ENCODE measurements at places on chromosomes 7 and 10.
A peak's percentile ranks its signal among the peaks of the same experiment; 100 is the strongest.

GRCh38 chr10:68594405-68594804, 34.3 kb downstream of the TET1 start:
- no peak for DNase-seq

DNA sequence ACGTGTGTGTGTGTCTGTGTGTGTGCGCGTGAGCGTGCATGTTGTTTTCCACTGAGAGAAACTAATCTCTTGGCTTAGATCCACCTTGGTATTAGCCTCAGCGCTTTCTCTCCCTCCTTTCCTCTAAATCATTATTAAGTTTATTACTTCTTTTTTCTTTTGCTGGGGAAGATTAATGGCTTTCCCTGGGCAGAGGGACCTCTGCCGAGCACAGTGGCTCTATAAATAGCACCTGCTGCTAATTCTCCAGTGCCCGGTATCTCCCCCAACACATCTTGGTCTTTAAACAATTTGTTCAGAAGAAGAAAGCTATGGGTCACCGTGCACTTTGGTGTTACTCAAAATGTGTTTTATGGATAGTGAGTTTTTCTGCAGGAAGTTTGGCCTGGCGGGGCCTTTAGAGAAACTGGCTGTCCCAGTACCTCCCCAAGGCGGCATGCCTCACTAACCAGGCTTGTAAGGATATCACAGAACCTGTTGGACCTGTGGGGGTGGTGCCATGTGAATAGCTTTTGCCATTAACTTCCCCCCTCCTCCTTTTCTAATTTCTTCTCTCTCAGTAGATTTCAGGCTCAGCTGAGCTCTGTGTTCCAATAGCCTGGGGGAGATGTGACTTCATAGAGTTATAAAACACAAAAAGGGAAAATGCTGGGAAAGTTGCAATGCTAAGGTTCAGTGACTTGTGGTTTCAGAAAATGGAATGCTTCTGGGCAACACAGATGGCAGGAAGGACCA, 70.1 kb upstream of the RAB11FIP2 start:
- no peak for DNase-seq

- no peak for DNase-seq
Measured at GRCh38 chr7:65812281-65812680, 60.6 kb upstream of the VKORC1L1 start.

GRCh38 chr7:3154317-3154716, 110.7 kb upstream of the CARD11 start:
- DNase-seq = no peak

DNA sequence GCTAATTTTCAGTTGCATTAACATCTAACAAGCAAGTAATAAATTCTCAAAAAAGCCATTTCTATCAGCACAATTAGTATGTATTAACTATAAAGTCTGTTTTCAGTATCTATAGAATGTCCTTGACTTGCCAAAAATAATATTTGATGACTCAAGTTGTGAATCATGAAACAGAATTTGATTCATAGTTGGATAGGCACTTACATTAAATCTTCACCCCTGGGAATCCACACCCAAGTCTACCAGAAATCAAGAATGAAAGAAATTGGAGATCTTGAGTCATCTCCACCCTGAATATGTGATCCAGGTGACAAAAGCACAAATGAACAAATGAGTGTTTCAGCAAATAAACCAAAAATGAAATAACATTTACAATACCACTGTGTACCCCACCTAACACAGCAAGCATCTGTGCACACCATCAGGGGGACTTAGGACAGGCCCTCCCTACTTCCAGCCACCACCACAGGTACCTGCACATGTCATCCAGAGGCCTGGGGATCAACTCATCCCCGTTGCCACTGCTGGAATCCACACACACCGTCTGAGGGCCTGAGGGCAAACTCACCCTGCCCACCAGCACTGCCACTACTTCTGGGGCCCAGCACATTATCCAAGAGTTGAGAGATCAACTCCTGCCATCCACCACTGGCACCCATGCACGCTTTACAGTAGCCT, 160.1 kb downstream of the MTERF1 start:
- no peak for DNase-seq

- no peak for DNase-seq
Measured at GRCh38 chr10:97086530-97086929, 99.2 kb downstream of the SLIT1 start.

DNA sequence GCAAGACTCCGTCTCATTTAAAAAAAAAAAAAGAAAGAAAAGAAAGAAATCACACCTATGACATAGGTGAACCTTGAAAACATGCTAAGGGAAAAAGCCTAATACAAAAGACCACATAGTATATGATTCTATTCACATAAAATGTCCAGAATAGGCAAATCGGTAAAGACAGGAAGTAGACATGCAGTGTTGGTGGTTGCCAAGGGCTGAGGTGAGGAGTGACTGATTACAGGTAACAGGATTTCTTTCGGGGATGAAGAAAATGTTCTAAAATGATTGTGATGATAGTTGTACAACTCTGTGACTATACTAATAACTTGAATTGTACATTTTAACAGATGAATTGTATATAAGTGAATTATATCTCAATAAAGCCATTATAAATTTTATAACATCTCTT, 3.3 kb downstream of the XPNPEP1 start:
- no peak for DNase-seq

DNA sequence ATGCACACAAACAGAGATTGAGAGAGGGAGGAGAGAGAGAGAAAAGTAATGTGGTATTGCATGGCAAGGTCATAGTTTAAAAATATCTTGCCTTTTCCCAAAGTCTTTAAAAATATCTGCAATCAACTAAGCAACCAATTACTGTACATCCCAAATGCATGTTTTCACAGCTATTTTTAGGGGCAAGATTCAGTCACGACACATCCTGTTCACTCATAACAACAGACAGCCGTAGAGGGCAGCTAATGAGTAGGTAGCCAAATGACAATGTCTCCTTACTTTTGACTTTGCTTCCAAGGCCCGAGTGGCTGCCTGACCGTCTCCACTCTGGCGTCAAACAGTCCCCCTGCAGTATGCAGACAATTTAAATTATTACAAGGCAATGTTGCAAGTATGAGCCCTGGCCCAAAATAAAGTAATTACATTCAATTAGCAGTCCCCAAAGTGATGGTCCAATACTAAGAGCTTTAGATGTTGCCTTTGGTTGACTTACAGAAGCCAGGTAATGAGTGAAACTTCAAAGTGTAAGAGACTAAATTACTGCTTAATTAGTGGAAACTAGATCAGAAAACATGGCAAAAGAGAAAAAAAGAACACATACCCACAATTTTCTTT, 162.9 kb downstream of the MBL2 start:
- DNase-seq = no peak

DNA sequence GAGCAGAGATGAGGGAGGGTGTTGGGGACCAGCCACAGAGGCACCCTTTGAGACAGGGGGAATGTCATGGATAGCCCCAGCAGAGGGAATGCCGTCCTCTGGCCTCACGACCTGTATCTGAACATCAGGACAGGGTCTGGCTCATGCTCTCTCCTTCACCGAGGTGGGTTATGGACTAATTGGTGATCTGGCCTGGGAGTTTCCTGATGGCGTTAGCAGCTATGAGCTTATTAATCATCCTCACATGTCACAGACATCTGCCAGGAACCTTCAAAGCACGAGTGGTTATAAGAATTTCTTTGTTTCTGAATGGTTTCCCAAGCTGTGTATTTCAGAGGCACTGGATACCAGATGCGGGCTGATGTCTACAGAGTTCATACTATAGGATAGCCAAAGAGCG, 6.9 kb downstream of the CPA4 start:
- DNase-seq = no peak

GRCh38 chr7:100132697-100133151, 6.0 kb downstream of the MBLAC1 start:
- peak; percentile 65 for DNase-seq

- no peak for DNase-seq
Measured at GRCh38 chr7:35802102-35802466, 1.2 kb downstream of the SEPTIN7 start.

DNA sequence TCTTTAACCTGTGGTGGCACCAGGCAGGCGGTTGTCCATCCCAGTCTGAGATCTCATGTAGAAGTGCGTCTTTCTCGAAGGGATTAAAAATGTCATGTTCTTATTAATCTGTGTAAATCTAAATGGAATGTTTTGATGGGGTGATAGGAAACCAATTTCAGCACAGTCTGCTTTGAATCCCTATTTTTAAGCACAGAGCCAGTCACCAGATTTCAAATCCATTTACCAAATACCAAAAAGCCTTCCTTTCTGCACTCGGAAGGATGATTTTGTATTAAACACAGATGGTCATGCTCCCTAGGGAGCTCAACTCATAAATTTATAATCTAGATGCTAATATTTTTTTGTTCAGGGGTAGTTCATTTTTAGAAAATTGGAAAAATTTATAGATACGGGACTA, 160.6 kb upstream of the AOAH start:
- DNase-seq = no peak

DNA sequence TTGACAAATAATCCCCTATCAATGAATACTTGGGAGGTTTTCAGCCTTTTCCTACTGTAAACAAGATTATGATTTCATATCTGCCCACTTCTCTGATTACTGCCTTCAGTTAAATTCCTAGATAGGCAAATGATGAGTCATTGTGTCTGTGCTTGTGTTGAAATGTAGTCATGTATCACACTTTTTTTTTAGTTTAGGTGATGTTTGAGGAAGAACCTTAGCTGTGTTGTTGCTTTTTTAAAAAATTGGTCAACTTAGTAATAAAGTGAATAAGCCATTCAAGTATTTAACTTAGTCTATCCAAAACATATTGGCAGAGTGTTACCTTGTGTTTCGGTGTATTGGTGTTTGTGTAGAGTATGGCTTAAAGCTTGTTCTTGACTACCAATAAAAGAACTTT, 60.0 kb downstream of the WAC start:
- DNase-seq = no peak

- DNase-seq = no peak
Measured at GRCh38 chr7:75798770-75799169, 14.8 kb downstream of the CCL24 start.

- DNase-seq = no peak
Measured at GRCh38 chr7:123979876-123980275, 53.0 kb downstream of the TMEM229A start.

DNA sequence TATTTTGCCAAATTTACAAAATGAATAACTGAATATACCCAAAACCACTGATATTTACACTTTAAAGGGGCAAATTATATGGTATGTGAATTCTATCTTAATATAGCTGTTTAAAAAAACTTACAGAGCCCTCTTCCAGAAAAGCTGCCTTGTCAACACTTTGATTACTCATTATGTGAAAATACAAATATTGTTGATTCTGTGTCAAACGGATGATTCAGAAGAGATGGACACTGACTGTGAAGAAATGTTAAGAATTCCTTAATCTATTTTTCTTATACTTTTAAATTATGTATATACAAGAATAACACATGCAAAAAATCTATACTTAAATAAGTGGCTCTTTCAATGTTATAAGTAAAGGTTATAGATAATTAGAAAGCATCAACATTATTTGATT, 41.5 kb downstream of the SMURF1 start:
- no peak for DNase-seq

- DNase-seq = no peak
Measured at GRCh38 chr7:65989694-65990080, 7.7 kb upstream of the GUSB start.

GRCh38 chr7:22992874-22993840, 20.8 kb downstream of the HYCC1 start:
- DNase-seq = peak; percentile 12

- no peak for DNase-seq
Measured at GRCh38 chr7:44131173-44132029, 8.1 kb upstream of the POLD2 start.

GRCh38 chr7:72337390-72338167, 74.6 kb downstream of the CALN1 start:
- DNase-seq = no peak

DNA sequence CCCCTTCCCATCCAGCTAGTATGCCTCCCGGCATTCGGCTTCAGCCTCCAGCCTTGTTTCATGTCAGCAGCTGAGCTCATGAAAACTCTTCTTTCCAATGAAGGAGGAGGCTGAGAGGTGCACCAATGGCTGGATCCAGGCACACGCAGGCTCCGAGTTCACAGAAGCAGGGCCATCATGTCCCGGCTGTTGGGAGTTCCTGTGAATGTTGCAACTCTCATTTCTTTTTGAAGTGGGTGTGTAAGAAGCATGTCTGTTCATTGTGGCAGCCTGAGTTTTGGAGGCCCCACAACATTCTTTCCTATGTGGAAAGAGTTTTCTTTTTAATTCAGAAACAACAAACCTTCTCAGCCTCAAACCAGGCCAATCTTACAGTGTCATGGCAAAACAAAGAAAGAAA, 89.7 kb downstream of the PTPRE start:
- DNase-seq = no peak

Measured in stimulated activated CD4-positive, alpha-beta T cell treated with anti-CD3 and anti-CD28 coated beads, Interleukin-4, amount 100 ng/mL, for 1 hour (primary cell).